Stomach (tissue), 19 donors: ENCODE measurements at places on chromosomes 1 and 21.

DNA sequence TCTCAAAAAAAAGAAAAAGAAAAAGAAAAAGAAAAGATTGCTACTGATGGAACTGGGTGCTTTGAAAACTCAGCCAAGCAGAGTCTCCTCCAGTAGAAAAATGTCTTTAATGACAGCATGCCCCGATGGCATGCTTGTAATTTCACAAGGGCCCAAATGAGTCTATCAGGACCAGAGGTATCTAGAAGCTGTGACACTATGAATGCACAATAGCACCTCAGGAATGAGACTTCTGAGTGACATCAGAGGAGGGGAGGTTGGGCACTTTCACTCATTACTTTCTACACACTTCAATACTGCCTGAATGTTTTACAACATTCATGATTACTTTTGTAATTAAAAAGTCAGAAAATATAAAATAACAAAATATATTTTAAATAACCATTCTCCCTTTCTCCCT, 15.1 kb upstream of the CD58 start:
- DNase-seq, result no peak

- no peak for DNase-seq
Measured at GRCh38 chr1:75275631-75276030, 141.4 kb downstream of the LHX8 start.

- DNase-seq, result peak; percentile 30
Measured at GRCh38 chr21:28884481-28884880, 108.2 kb downstream of the LTN1 start.

GRCh38 chr1:58941471-58942289, 157.8 kb upstream of the JUN start:
- DNase-seq, result peak; percentile 47

DNA sequence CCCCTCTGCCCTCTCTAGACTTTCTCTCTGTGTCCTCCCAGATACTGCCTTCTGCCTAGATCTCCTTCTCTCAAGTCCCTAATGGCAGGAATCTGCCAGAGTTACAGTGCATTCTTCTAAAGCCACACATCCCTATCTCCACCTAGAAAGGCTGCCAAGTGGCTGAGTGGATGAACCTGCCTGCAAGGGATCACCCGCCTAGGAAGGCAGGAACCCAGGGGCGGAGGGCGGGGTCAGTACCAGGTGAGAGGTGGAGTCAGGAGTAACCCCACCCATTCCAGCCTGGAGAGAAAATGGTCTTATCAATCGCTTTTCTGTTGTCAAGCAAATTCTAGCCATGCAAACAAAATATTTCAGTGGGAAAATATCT, 60.8 kb downstream of the BCAR3 start:
- no peak for DNase-seq

DNA sequence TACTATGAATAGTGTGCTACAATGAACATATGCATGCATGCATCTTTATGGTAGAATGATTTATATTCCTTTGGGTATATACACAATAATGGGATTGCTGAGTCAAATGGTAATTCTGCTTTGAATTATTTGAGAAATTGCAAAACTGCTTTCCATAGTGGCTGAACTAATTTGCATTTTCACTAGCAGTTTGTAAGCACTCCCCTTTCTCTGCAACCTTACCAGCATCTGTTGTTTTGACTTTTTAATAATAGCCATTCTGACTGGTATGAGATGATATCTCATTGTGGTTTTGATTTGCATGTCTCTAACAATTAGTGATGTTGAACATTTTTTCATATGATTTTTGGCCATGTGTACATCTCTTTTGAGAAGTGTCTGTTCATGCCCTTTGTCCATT, 24.0 kb upstream of the DIRAS3 start:
- no peak for DNase-seq

DNA sequence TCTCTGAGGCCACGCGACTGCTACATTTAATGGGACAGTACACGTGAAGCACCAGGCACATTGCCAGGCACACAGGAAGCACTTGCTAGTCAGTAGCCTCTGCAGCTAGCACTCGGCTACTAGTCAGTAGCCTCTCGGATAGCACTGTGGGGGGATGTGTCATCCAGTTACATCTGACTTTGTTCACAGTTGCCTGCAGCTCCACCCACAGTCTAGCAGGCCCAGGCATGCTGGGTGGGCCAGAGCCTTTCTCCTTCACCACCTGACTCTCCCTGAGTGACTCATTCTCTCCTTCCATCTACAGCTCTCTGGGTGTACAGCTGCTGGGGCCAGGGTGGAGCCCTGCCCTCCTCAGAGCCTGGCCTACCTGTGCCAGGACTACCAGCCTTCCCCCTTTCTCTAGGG, 51.5 kb downstream of the PTPRF start:
- peak; percentile 92 for DNase-seq

DNA sequence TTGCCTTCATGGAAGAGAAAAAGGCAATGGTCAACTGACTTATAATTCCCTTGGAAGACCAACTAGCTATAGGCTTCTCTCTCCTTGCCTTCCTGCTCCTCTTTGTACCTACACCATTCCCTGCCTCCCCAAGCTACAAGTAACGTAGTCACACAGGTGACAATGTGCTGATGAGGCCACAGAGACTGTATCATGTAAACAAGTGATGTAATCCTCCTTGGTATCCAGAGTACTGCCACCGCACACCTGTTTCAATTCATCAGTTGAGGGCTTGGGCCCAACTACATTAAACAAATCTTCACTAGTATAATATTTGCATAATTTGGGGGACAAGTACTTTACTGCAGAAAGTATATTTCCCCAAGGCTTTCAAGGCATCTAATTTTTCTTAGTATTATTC, 76.4 kb upstream of the SCYL3 start:
- no peak for DNase-seq

DNA sequence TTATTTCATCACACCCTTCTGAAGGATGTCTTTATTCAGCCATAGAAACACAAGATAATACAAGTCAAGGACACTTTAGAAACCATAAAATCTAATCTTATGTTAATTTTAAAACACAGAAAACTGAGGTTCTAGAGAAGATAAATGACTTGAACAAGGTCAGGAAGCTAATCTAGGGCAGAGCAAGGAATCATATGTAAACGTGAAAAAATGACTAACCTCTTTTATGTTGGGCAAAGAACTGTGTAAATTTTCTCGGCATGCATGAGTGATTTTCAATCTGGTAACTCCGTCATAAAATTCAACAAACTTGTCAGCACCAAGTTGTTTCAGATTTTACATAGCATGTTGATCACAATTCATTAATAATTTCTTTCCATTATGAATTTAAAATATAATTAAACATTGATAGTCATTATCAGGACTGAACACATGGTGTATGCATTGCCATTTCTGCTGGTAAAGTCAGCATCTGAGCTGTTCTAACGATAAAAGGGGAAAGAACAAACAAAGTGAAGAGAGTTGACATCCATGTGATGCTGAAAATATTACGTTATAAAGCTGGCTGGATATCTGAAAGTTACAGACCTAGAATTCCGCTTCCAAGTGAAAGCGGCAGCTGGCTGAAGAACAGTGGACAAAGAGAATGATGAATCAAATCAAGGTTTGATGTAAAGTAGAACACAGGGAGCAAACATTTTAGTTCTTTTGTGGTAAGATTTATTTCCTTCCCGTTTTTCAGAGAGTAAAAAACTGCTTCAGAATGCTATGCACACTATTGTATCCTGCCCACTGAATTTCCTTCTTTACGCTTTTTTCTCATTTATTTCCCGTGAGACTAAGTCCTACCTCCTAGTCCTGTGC, 1037.4 kb upstream of the TMPRSS15 start:
- DNase-seq, result peak; percentile 16

DNA sequence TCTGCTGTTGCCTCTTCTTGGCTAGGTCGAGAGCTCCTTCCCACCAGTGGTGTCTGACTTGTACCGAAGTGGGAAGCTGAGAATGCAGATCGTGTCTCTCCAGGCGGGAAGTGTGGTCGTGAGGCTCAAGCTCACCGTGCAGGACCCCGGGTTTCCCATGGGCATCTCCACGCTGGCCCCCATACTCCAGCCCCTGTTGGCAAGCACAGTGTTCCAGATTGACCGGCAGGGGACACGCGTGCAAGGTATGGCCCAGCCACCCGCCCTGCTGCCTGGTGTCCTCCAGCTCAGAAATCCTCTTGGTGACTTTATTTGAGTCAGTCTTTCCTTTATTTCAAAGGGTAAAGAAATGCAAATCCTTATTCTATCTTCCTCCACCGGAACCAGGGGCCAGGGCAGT, 32.7 kb downstream of the UMODL1 start:
- no peak for DNase-seq

DNA sequence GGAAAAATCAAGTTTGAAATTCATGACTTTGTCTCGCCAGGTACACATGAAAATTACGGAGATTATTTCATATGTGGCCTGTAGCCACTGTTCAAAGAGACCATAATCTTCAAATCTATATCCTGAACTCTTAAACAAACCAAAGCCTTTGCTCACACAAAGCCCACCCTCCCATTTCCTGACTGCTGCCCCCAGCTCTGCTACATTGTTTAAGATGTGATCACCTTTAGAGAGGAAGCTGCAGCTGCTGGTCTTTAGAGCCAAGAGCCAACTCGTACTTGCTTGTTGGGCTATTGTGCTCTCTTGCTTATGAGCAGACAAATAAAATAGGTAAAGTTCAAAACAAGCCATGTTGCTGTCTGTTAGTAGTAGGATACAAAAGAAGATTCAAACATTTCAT, 71.9 kb downstream of the DTL start:
- no peak for DNase-seq

GRCh38 chr1:204398197-204399125, 13.2 kb downstream of the PPP1R15B start:
- DNase-seq, result peak; percentile 85

GRCh38 chr21:18244671-18245463, at the start of gene CHODL:
Gene CHODL, plus strand, starts transcription at chr21:18244833. Its CDS starts 391 bp downstream, at chr21:18245224.
- peak; percentile 44 for DNase-seq

DNA sequence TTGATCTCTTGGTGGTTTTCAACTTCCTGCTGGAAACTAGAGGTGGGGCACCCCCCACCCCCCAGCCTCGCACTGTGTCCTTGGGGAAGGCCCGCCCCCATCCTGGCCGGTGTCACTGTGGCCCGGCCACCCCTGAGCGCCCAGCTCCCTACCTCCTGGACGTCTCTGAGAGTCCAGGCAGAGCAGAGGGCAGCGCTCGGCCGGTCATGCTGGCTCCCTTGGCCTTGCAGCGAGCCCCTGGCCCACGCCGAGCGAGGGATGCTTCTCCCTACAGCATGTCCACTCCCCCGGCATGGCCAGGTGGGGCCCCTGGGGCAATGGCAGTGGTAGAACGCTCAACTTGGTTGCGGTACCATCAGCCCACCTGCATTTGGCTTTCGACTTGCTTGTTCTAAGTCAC, 28.7 kb upstream of the TRAPPC10 start:
- no peak for DNase-seq

- no peak for DNase-seq
Measured at GRCh38 chr1:50609508-50609907, 186.3 kb upstream of the DMRTA2 start.

DNA sequence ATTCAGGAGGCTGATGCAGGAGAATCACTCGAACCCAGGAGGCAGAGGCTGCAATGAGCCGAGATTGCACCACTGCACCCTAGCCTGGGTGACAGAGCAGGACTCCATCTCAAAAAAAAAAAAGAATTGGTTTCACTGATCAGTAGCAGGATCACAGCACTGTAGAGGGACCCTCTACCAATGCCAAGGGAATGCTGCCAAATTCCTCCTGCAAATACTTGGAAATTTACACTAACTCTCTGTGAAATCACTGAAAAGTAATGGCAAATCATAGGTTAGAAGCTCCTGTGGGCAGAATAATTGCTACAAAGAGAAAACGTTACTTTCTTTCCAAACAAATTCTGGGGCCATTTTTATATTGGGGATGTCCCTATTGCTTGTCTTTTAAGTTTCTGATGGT, 6.7 kb upstream of the GPR25 start:
- no peak for DNase-seq

DNA sequence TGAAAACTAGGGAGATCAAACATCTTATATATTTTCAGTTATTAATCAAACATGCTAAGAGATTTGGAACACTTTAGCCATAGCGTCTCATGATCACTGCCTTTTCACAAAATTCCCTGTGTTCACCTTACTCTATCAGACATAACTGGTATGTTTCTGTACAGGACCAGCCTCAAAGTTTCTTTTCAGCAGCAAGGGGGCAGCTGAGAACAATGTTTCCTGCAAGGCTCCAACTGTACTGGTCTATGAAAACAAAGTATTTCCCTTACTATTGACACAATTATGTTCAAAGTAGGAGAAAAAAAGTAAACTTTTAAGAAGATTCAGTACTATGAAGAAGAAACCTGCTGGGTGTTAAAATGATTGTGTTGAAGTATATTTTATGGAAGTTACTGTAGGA, 98.5 kb downstream of the ATF6 start:
- peak; percentile 68 for DNase-seq

DNA sequence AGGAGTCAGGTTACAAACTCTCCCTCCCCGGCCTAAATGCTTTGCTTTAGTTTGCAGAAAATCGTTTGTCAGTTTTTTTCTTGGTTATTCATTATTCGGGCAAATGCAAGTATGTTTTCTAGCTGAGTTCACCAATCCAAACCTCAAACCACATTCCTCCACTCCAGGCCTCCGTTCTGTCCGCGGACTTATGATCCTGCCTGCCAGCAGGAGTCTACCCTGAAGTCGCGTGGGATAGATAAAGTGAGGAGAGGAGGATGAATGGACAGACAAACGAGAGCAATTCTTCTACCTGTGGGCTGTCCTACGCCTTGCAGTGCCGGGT, 1.3 kb downstream of the ADAMTS1 start:
- peak; percentile 69 for DNase-seq

DNA sequence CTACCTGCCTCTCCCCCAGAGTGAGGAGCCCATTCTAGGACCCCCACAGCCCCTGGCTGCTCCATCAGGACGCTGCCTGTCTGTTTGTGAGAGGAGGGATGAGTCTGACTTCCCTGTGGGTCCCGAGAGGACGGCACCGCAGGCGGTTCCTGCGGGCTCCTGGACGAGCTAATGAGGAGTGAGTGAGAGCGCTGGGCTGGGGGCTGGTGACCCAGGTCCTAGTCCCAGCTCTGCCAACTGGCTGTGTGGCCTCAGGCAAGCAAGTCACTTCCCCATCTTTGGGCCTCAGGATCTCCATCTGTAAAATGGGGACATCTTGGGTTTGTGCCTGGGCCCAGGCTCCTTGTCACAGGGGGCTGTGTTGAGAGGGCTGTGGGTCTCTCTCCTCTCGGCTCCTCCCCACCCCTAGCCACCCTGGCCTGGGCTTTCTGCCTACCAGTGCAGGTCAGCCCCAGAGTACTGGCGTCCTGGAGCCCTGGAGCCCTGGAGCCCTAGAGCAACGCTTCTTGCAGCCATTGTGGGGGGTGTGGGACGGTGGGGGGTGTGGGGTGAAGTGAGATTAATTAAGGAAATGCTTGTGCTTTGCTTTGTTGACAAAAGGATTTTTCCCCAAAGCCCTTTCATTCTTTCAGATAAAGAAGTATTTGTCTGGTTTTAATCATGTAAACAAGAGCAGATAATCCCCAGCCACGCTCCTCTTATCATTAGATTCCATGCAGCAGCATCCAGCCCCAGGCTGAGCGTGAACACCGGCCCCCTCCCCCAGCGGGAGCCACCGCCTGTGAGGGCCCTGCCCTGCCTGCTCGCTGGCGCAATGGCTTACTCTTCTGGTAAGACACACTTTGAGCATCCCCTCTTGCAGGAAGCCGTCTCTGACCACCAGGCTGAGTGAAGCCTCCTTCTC, 26.8 kb downstream of the SLC1A7 start:
- DNase-seq, result peak; percentile 50

- no peak for DNase-seq
Measured at GRCh38 chr1:33370301-33370700, 49.4 kb upstream of the A3GALT2 start.
